ENCODE measurements at places on chromosomes 3 and 15.

DNA sequence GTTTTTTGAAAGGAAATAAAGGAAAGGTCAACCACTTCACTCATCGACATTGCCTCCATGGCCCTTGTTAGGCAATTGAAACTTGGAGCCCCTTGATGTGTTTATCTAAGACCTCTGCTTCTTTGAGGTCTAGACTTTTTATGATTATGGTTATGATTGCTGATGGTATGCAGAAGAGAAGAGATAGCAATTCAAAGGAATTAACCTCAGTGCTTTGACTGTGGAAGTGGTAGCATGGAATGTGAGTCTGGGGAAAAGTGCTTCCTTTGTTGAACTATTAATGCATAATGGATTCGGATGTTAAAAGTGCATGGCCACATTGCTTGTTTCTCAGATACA lies 46.1 kb downstream of the FNDC3B start:
- no peak for DNase-seq

DNA sequence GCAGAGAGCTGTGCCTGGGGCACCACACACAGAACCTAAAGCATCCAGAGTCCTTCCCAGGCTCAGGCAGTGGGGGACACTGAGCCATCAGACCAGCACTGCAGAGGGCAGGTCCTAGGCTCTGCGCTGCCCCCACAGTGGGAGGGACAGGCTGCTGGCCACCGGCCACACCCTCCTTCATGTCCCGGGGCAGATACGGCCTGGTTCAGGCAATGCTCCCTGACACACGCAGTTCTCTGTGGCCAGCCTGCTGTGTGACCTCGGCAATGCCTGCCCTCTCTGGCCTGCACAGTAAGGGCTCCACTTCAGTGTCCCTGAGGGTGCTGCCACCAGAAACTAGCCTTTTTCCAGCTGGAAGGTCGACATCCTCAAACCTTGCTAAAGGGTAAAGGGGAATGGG lies 12.4 kb downstream of the LINGO1 start:
- no peak for DNase-seq

GRCh38 chr3:13009946-13010315 lies 63.3 kb downstream of the IQSEC1 start:
- DNase-seq: no peak

DNA sequence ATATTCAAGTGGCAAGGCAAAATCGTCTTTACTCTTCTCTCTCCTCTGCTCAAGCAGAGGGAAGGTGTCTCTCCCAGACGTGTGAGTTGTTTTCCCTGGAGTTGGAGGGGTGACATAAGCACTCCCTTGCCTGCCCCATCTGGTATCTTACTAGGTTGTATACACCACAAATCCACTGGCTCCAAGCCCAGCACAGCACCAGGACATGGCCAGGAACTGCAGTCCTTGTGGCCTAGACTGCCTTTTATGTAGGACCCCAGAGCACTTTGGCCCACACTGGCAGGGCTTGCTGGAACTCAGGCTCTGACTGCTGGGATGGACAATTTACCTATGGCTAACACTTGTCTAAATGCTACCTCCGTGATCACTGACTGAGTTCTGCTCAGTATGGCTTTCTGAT lies 34.0 kb downstream of the DZIP3 start:
- no peak for DNase-seq

GRCh38 chr15:85578941-85579701 lies 198.7 kb downstream of the AKAP13 start:
- DNase-seq: no peak

GRCh38 chr3:81033684-81034083 lies 727.8 kb downstream of the GBE1 start:
- no peak for DNase-seq

DNA sequence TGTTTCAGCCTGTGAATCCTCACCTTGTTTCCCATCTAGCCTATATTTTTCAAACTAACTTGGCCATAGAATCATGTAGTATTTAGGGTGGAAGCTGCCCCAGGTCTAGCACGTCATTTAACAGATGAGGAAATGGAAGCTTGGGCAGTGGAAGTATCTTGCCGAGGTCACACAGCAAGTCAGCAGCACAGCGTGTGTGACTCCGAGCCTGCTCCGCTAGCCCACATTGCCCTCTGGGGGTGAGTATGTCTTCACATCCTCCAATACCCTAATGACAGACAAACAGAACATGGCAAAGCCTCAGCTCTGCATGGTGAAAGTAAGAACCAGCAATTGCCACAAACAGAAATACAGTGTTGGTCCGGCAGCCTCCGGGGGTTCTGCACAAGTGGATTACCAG lies 2.2 kb upstream of the CCR5 start:
- DNase-seq: no peak

GRCh38 chr3:16551342-16551976 lies 38.0 kb upstream of the RFTN1 start:
- DNase-seq: no peak

DNA sequence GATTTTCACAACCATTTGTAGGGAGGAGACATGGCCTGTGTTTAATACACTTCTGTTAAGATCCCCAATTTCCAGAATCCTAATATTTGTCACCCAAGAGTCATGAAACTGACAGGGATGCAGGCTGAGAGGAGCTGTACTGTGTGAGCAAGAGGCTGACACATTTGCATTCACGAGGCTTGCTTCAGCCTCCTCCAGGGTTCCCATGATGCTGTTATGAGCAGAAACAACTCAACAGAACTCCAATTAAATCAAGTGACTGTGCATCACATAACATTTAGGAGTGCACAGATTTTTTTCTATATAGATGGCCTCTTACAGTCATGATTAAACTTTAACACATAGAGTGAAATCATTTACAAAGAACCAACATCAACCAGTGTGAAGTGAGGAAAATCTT lies 292.3 kb upstream of the STT3B start:
- no peak for DNase-seq

GRCh38 chr15:73244333-73244732 lies 124.4 kb downstream of the HCN4 start:
- no peak for DNase-seq

GRCh38 chr3:156307704-156308103 lies 187.3 kb downstream of the KCNAB1 start:
- DNase-seq: no peak

DNA sequence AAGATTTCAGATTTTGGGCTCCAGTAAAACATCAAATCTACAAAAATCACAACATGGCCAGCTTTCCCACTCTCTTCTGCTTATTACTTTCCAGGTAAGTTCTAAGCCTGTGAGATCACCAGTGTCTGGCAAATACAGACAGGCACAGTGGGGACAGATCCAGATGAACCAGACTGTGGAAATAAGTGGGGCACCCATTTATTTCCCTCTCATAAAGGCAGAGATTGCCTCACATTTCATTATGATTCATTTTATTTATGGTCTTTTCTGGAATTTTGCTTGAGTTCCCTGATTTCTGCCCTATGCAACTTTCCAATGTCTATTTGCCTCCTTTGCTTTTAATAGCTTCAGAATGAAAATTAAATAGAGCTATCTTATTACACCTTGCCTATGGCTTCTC lies 66.8 kb downstream of the GREM1 start:
- no peak for DNase-seq

- DNase-seq: no peak
These were observed 2.6 kb downstream of the CHCHD6 start for GRCh38 chr3:126706631-126707030.

GRCh38 chr3:62332835-62333244 lies 40.5 kb downstream of the FEZF2 start:
- DNase-seq: no peak

- DNase-seq: no peak
These were observed 695.7 kb upstream of the NECTIN3 start for GRCh38 chr3:110375751-110376518.

- no peak for DNase-seq
These were observed 87.2 kb upstream of the SLC2A2 start for GRCh38 chr3:171113716-171114115.

GRCh38 chr3:49785565-49786356 lies 581 bp downstream of the IP6K1 start:
- no peak for DNase-seq

- DNase-seq: no peak
These were observed 6.5 kb upstream of the VPS8 start for GRCh38 chr3:184805351-184806038.

GRCh38 chr15:51117270-51117669 lies 22.6 kb upstream of the TNFAIP8L3 start:
- DNase-seq: no peak

GRCh38 chr3:99506-99905 lies 97.1 kb upstream of the CHL1 start:
- DNase-seq: peak; percentile 68

DNA sequence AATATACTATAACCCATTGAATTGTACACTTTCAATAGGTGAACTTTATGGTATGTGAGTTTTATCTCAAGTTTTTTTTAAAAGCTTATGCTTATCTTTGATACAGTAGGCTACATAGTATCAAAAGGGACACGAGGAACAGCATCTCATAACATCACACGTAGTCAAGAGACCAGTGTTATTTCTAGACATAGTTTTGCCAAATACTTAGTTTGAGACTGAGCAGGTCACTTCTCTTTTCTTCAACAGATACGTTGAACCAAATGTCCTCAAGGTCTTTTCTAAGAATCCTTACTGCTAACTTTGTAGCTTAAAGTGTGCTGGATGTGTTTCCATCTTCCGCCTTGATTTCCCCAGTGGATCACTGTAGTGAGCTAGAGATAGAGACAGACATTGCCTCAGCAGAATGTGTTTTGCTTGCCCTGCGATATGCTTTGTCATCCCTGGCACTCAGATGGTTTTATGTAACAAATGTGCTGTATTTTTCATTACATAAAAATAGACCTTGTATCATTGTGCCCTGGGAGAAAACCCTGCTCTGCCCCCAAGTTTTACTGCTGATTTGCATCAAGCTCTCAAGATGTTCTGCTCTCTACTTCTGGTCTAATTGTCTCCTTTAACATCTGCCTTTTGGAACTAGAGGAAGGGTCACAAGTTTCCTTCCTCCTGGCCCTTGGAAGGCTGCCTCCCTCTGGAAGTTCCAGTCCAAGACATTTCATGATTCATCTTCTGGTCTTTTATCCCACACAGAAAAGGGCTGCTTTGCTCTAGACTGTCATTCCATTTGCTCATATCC lies 426.4 kb upstream of the RGMA start:
- no peak for DNase-seq

DNA sequence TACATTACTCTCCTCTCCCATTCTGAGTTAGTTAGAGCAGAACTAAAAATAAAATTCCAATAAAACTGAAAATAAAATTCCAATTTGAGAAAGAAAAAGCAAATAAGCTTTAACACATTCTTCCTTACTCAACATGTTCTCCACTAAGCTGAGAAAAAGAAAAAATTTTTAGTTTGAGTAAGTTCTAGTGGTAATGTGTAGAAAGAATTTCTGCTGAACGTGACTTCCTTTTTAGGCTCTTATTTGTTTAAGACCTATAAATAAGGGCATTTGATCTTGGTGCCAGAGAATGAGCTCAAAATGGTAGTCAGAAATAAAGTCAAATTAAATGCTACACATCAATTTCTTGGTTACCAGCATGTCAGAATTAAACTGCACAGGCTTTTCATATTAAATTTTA lies 57.6 kb upstream of the ABHD10 start:
- DNase-seq: no peak

DNA sequence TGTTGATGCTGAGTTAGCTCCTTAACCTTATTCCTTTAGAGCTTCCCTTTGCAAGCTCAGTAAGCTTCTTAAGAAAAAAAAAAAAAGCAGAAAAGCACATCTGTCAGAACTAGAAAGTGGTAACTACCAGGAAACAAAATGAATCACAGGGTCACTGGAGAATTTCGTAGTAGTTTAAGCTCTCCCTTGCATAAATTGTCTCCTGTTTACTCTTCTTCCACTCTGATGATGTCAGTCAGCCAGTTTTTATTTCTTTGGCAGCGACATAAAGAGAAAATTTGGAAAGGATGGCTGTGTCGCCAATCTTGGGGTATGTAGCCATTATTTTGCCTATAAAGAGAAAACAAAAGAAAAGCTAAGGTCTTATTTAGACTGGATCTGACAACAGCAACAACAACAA lies 3.2 kb upstream of the GABRR3 start:
- no peak for DNase-seq

DNA sequence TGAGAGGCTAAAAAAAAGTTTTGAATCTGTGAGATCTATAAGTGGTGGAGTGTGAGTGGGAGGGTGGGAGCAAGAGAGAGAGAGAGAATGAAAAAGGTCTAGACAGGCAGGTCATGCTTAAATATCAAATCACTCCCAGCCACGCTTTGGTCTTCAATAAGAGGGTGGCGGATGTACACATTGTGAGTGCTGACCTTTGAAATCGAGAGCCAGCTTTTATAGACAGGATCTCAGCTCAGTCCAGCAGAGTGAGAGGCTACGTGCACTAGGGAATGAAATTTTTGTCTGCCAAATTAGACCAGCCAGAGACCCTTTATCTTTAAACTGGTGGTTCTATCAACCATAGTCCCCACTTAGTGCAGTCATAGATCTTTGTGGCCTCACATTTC lies 342.3 kb upstream of the PROK2 start:
- DNase-seq: no peak

DNA sequence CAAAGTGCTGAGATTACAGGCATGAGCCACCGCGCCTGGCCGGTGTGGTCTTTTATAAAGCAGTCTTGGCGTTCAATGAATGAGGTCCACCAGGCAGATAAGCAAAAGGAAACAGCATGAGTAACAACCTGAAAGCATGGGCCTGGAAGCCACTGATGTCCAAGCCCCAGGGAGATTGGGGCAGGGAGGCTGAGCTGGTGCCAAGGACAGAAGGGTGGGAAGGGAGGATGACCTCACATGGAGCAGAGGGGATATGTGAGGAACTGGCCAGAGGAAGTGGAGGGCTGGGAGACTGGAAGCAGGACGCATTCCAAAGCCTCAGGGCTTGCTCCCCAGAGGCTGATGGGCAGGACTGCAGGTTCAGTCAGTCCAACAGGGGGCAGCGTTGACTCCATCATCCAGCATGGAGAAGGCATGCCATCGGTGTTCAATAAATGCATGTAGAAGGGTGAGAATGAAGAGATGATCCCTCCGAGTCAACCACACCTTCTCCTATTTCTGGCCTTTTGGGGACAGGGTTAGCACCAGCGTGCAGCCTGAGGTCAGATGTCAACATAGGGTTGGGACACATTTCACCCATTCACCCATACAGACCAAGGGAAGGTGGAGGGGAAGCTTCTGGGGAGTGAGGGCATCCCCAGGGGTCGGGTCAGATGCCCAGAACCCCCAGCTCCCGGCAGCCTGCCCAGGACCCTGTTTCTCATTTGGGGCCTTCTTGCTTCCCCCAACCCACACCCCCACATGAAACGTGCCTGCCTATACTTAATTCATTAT lies 14.8 kb downstream of the MYL3 start:
- no peak for DNase-seq

GRCh38 chr15:60859996-60860494 lies 369.1 kb downstream of the RORA start:
- DNase-seq: no peak

DNA sequence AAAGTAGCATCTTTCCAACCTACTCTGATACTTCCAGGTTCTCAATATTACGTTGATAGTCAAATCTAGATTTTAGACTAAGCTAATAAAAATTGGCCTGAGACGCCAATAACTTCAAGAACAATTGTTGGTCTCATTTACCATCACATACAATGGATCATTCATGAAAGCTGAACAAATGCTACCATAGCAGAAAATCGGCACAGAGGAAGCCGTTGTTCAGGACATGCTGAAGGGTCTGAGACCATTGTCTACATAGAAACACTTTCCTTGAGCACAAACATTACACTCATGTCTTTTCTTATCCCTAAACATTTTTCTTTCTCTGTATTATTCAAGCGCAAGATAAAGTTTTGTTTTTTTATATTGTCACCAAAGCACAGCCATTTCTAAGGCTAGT lies 37.2 kb upstream of the FHIT start:
- DNase-seq: no peak

- DNase-seq: no peak
These were observed 56.9 kb downstream of the ABTB1 start for GRCh38 chr3:127729556-127730056.

- DNase-seq: no peak
These were observed 985.7 kb downstream of the NSUN3 start for GRCh38 chr3:95048564-95048963.
